GM04504 (cell line): ENCODE measurements at places on chromosomes 13 and 19.
A peak's percentile ranks its signal among the peaks of the same experiment; 100 is the strongest.

GRCh38 chr19:45753548-45753947 lies 15.5 kb downstream of the SIX5 start:
- no peak for DNase-seq

GRCh38 chr13:59532405-59532804 lies 631.3 kb downstream of the DIAPH3 start:
- no peak for DNase-seq

DNA sequence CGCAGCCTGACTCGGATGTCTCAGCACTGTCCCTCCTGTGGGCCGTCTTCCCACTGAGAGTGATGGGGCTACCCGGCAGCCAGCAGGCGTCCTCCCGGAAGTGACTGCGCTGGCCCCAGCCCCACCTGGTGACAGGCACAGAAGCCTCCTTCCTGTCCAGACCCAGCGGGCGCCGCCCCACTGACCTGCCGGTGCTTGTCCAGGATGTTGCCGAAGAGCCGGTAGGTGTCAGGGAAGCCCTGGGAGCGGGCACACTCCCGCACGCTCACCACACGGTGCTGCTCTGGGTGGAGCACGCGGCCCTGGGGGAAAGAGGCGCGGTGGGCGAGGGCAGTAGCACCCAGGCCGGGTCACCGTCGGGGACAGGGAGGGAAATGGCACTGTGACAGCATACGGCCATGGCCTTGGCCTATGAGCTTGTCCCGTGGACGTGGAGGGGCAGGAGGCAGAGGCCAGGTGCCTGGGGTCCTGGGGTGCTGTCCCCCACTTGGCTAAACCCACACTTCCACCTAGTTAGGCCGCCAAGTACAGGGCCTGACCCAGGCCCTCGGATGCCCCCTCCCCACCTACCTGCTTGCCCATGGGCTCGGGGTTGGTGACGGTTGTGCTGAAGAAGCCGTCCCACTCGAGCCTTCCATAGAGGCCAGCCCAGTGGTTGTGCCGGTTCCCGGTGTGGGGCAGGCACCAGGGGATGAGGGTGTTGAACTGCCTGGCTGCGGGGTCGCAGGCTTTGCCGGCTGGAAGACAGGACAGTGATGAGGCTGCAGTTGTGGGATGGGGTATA lies 16.0 kb upstream of the EIF3G start:
- DNase-seq = no peak

DNA sequence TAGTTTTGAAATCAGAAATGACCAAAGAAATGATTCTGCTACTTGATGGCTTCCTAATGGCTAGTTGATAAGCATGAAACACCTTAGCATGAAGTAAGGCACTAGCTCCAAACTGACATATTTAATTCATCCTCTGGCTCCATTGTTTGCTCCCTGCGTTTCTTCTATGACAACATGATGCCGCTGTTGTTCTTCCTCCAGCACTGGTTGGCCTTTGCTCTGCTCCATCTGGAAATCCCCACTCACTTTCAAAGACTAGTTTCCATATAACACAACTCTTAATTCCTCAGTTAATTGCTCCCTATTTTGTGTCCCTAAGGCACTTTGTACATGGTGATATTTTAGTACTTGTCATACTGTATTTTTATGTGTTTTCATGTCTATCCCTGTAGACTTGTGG lies 151.6 kb downstream of the GPC6 start:
- no peak for DNase-seq

- DNase-seq = no peak
Measured at GRCh38 chr19:18160971-18161635, 8.1 kb downstream of the PIK3R2 start.

DNA sequence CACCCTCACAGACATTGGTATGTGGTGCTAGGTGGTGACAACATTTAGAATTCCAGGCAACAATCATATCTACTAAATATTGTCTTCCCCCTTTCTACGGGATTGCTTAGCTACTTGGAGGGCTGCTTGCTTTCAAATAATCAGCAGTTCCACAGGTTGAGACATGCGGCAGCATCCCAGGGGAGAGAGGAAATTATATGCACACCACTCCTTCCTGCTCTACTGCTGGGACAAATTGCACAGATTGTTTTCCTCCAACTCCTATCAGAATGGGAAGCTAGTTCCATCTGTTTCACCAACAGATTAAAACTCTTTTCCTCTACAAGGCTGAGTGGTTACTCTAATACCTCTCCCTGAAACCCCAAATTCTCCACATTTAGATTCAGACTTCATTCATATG lies 275.4 kb downstream of the DNAJC15 start:
- no peak for DNase-seq

GRCh38 chr19:2461751-2462634 lies 5.2 kb upstream of the LMNB2 start:
- no peak for DNase-seq

DNA sequence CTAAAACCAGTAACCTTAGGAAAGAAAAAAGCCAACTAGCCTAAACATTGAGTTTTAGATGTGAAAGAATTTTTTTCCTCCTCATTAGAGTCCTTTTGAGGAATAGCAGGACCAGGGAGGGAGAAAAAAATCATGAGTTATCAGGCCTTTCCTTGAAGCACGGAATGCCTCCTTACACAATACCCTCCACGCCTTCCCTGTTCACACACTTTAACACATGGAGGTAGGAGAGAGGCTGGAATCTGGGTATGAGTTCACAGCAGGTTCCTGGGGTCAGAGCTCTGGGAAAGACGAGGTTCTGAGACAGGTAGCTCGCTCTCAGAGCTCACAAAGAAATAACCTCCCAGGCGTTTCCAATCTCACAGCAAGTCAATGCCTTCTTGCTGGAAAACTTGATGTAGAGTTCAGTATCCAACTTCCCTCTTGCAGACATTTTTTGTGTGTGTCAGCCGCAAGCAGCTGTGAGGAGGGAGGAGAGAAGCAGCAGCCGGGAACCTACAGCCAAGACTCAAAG lies 716 bp downstream of the ZNF573 start:
- DNase-seq = no peak

DNA sequence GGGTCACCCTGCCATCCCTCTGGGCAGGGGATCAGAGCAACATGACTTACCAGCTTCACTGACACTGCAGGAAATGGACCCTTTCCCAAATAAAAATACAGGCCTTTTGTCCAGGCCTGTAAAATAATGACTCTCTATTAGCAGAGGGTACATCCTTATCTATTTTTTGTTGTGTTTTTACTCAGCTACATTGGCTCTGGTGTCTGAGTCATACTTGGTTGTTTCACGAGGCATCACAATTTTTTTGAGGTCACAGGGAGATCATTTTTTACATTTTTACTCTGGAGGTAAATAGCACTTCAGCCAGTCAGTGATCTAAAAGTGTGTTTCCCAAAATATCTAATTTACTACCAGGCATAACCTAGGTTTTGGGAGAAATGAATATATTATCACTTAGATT lies 6.9 kb upstream of the HTR2A start:
- no peak for DNase-seq

GRCh38 chr13:98563071-98563470 lies 13.8 kb downstream of the STK24 start:
- no peak for DNase-seq

- DNase-seq = no peak
Measured at GRCh38 chr13:65613004-65613403, 1617.1 kb downstream of the PCDH9 start.

GRCh38 chr13:98171900-98172589 lies 5.0 kb downstream of the RNF113B start:
- DNase-seq = peak; percentile 40

- no peak for DNase-seq
Measured at GRCh38 chr13:109383683-109384082, 402.7 kb downstream of the IRS2 start.

- no peak for DNase-seq
Measured at GRCh38 chr19:2665103-2665502, 37.4 kb downstream of the GNG7 start.
